Right lobe of liver (tissue), 6 donors: ENCODE measurements at places on chromosomes 2 and 18. TPM values are rescaled to one million over a fixed set of nuclear protein-coding genes. Genes with fewer than 3 reads are reported as not detected.

ITGA4 gene
- total RNA-seq: 7.4 TPM

EPB41L3 gene
- total RNA-seq: 20.3 TPM

UGT1A5 gene
- 3.0 TPM for total RNA-seq

SIX3 gene
- not detected for total RNA-seq

ABCG8 gene
- total RNA-seq: 30.1 TPM

LBX2 gene
- total RNA-seq: 5.8 TPM

NMUR1 gene
- 0.34 TPM for total RNA-seq

GPBAR1 gene
- 0.56 TPM for total RNA-seq

SATB2 gene
- total RNA-seq: 8.5 TPM

SPR gene
- total RNA-seq: 90.2 TPM

SP5 gene
- total RNA-seq: 16.0 TPM

SNRPD1 gene
- 4.1 TPM for total RNA-seq

NETO1 gene
- not detected for total RNA-seq

KCNIP3 gene
- total RNA-seq: 1.0 TPM

CHRNA1 gene
- not detected for total RNA-seq

CNTNAP5 gene
- not detected for total RNA-seq

SCYGR4 gene
- total RNA-seq: not detected

CAPN14 gene
- not detected for total RNA-seq

CD8B gene
- 0.68 TPM for total RNA-seq

ERMN gene
- 1.3 TPM for total RNA-seq

FAP gene
- 0.93 TPM for total RNA-seq

C1GALT1C1L gene
- 0.37 TPM for total RNA-seq

MYCN gene
- total RNA-seq: 0.13 TPM

CDH20 gene
- total RNA-seq: not detected

CCT4 gene
- 56.0 TPM for total RNA-seq

SF3B6 gene
- 34.7 TPM for total RNA-seq

PRKAG3 gene
- not detected for total RNA-seq

CYP1B1 gene
- 7.1 TPM for total RNA-seq

TMEM17 gene
- total RNA-seq: 1.2 TPM

CCDC142 gene
- total RNA-seq: 15.4 TPM

CBLN2 gene
- total RNA-seq: not detected

CNDP2 gene
- 244 TPM for total RNA-seq

PDE11A gene
- total RNA-seq: 4.2 TPM

UGT1A10 gene
- total RNA-seq: not detected

RAMP1 gene
- 10.1 TPM for total RNA-seq

MC5R gene
- total RNA-seq: not detected

TMEM163 gene
- total RNA-seq: 0.06 TPM

RNF152 gene
- total RNA-seq: 48.5 TPM

POLR1B gene
- total RNA-seq: 13.9 TPM
